HFFc6 (cell line): ENCODE measurements at places on chromosomes 1 and 21.

DNA sequence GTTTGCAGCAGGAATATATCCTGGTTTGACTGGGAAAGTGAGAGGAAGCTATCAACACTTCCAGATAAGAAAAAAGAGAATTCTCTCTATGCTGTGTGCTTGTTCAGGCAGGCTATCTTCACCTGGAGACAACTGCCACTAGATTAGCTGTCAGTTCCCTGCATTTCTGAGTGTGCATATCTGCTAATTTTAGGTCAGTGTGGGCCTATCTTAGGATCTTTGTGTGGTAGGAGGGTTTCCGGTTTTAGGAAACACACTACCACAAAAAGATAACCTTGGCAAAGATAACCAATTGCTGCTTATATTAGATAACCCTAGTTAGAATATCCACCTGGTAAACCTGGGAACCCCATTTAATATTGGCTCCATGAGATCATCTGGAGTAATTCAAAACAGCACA, 22.5 kb upstream of the GBP5 start:
- DNase-seq, result no peak

DNA sequence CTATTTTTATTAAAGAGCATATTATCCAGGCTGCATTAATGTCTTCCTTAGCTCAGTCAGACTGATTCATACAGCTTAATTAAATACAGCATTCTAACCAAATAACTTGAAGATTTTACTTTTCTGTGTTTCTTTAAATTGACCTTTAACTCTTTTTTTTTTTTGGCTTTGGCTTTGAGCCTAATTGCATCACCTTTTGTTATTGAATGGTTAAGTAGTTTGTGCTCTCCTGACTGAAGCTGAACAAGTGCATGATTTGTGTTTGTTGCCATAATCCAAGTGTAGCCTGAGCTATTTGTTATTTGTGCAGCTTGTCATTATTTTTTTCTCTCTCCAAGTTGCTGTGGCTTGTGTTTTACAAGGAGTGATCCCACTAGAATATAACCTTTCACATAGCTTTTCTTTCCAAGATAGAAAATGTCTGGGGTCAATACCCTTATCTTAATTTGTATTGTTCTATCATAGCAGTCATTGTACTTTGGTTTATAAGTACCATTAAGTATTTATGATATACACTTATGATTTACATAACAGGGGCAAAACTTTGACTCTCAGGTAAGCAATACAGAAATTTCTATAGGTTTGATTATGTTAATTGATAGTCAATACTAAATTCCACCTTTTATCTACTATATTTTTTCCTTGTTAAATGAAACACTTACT, 31.6 kb downstream of the CDC14A start:
- no peak for DNase-seq

DNA sequence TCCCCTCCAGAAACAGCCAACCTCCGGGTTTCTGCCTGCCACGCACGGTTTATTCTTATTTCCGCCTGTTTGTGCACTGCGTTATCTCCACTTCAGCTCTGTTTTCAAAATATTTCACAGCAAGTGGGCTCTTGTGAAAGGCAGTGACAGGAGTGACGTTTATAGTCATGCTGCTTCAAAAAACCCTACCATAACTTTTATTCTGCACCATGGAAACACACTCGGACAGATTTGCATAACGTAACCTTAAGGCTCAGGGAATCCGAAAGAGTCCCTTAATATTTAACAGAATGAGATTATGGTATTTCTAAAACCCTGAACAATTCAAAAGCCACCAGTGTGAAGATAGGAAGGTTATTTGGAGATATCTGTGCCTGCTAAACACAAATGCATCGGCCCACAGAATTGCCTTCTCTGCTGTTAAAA, 782 bp upstream of the SDE2 start:
- DNase-seq, result no peak

DNA sequence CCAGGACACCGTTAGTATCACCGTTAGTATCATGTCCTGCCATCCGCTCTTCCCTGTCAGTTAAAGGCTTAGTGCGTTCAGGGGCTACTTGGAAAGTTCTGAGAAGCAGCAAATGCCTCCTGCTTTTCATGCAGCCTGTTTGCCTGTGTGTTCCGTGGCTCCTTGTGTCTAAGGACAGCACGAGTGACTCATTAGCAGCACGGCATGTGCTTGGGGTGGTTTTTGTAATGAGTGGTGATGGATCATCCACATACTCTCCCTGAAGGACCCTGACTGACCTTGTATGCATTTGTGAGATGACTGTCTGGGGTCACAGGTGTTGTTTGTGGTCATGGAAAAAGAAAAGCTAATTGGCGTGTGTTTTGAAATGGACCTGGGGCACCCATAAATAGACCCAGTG, 221.9 kb downstream of the PBX1 start:
- DNase-seq, result peak; percentile 95

DNA sequence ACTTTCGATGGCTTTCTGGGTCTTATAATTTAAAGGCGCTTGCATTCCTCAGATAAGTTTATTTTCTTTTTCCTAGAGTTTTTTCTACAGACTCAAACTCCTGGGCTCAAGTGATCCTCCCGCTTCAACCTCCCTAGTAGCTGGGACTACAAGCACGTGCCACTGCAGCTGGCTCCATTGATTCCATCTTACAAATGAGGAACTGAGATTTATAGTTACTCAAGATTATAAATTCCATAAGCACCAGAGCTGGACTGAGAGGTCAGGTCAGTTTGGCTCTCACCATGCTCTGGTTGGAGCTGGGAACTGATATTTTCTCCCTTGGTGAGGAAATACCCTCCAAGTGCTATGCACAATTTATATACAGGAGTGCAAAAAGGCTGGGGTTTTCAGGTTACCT, 13.4 kb upstream of the PRPF38B start:
- no peak for DNase-seq

- no peak for DNase-seq
These were observed 53.6 kb downstream of the ACBD3 start for GRCh38 chr1:226132728-226133503.
